Left lung (tissue), 14 donors: ENCODE measurements at places on chromosomes 13 and 19.

DNA sequence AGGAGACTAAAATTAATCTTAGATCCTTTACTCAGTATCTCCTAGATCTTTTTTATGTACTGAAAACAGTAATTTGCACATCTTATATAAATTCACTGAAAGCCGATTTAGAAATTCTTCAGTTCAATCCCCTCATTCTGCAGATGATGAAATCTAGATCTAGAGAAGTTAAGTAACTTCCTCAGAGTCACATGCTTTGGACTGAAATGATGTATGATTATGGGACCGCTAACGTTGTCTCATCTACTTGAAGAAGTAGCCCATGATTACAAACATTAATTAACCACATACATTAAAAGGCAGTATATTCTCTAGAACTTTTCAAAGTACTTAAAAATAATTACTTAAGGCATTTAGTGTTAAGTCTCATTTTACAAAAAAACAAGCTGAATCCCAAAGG, 37.8 kb downstream of the ELF1 start:
- DNase-seq: no peak

DNA sequence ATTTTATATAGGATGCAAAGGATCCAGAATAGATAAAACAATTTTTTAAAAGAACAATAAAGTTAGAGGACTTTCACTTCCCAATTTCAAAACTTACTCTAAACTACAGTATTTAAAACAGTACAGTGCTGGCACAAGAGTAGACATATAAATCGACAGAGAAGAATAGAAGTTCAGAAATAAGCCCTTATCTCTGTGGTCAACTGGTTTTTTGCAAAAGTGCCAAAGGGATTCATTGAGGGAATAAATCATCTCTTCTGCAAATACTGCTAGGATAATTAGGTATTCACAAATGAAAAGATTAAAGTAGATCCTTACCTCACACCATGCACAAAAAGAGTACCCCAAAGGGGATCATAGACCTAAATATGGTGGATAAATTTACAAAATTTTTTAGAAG, 431.0 kb upstream of the HTR2A start:
- no peak for DNase-seq

- DNase-seq: peak; percentile 99
Measured at GRCh38 chr19:13162724-13163608, 12.8 kb downstream of the IER2 start.

DNA sequence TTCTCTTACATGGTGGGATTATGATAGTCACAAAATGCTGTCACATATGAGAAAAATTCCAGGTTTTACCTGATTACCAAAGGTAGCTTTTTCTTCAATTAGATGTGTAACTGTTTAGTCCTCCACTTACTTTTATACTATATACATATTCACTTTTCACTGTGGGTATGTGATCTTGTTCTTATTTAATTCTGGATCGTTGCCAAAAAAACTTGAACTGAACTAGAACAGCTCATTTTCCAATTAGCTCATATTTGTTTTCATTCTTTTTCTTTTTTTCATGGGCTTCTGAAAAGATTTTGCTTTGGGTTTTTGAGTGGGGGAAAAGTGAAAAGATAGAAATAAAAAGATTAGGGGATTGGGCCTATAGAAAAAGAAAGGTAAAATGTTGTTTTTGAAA, 291.9 kb downstream of the NDFIP2 start:
- no peak for DNase-seq

GRCh38 chr13:33312150-33312860, 26.8 kb upstream of the STARD13 start:
- no peak for DNase-seq

GRCh38 chr19:5917431-5918107, 3.5 kb downstream of the CAPS start:
- no peak for DNase-seq

DNA sequence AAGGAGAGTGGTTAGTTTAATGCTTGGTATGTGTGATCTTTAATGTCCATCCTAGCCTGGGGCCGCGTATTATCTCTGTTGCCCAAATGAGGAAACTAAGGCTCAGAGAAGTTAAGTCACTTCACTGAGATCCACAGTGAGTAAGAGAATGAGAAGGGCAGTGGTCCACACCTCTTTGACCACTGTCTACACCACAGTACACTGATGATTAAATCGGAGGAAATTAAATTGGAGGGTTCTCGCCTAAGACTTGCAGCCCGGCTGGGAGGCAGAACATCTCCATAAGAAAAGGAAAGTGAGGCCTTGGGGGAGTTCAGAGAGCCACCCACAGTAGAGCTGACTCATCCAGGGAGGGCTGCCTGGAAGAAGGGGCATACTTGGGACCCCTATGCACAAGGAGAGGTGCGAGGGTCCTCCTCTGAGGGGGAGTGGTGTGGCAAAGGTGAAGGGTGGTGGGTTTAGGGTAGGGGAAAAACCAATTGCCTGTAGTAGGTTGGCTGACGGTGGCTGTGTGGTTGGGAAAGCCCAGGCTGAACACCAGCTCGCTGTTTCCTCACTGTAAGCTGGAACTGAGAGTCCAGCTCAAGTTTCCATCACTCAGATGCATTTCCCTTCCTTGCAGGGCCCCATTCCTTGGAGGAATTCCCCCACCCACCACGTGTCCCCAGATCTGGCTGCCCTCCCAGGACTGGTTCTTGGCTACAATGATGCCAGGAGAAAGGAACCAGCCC, 15.0 kb upstream of the DHRS12 start:
- no peak for DNase-seq

DNA sequence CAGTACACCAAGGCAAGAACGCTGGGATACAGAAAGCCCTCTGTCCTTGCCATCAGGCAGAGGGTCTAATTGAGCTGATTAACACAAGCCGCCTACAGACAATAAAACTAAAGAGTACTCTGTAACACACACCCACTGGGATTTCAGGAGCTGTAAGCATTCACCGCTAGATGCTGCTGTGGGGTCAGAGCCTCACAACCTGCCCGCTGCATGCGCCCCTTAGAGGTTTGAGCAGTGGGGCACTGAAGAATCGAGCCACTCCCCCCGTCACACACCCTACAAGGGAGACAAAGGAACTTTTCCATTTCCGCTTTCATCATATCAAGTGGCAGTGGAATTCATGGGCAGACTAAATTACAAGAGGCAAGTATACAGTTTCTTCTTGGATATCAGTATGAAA, 1080.6 kb downstream of the PCDH17 start:
- DNase-seq: no peak
